ENCODE measurements at places on chromosomes 5 and 9.

- no peak for DNase-seq
These were observed 24.3 kb downstream of the NOTCH1 start for GRCh38 chr9:136521537-136521936.

- no peak for DNase-seq
These were observed 122.9 kb upstream of the SARDH start for GRCh38 chr9:133861086-133861485.

DNA sequence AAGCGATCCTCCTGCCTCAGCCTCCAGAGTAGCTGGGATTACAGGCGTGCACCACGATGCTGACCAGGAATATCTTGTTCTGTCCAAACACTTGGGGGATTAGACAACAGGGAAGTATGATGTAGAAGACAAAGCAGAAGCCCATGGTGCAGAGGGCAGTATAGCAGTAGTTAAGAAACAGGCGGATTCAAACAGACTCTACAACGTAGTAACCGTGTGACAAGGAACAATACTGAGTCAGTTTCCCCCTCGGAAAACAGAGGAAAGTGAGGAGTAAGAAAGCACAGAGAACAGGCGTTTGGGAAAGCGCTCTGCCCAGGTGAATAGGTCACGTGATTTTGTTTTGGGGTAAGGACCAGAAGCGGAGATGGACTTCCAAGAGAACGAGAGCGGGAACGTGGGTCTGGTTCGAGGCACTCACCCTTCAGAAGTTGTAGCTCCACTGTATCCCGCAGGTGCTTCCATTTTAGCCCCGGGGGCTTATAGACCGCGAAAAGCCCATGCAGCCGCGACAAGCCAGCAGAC lies 306 bp downstream of the TRUB2 start:
- DNase-seq, result no peak

- DNase-seq, result no peak
These were observed 1.5 kb upstream of the TMEM174 start for GRCh38 chr5:73171495-73171894.

- no peak for DNase-seq
These were observed 146.8 kb upstream of the SPEF2 start for GRCh38 chr5:35470866-35471265.

- DNase-seq, result no peak
These were observed 160.9 kb upstream of the NR3C1 start for GRCh38 chr5:143564417-143564816.

DNA sequence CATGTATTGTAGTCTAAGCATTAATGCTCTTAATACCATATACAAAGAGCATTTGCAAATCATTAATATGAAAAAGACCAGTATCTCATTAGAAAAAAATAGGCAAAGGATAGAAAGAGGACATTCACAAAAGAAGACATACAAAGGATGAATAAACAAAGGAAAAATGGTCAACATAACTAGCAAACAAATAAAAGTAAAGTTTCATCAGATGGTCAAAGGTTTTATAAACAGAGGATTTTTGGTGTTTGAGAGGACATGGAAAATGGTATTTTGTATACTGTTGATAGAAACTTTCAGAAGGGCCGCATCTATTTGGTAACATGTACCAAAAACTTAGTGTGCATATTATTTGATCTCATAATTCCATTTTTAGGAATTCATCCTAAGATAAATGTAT lies 414.8 kb downstream of the PIK3R1 start:
- no peak for DNase-seq

GRCh38 chr5:109328626-109329025 lies 81.1 kb downstream of the PJA2 start:
- no peak for DNase-seq

DNA sequence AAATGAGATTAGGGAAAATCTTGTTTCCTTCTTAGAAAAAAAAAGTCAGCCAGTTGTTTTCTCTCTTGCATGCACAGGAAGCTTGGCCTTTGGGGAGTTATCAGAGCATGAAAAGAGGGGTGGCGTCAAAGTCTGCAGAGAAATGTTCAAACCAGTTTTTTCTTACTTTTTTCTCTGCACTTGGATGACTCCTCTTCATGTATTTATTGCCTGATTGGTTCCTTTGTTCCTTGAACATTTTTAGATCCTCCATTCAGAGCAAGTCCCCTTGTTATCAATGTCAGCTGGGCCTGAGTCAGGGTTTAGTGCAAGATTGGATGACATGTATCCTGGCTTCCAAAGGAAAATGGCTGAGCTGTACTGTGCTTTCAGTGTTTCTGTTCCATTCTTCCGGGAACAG lies 392.6 kb upstream of the BRINP1 start:
- DNase-seq, result no peak

DNA sequence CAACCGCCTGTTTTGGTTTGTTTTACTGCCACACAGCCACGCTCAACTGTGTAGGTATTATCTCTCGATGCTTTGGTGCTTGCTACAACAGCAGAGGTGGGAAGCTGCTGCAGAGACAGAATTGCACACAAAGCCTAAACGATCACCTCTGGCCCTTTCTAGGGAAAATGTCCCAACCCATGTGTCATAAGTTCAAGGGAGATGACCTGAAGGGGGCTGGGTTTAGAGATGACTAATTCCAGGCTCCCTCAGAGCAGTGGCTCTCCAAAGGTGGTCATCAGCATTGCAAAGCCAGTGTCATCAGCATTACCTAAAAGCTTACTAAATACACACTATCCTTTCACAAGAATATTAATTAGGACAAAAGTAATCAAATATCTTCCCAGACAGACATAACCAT lies 10.9 kb downstream of the ZNF622 start:
- no peak for DNase-seq

DNA sequence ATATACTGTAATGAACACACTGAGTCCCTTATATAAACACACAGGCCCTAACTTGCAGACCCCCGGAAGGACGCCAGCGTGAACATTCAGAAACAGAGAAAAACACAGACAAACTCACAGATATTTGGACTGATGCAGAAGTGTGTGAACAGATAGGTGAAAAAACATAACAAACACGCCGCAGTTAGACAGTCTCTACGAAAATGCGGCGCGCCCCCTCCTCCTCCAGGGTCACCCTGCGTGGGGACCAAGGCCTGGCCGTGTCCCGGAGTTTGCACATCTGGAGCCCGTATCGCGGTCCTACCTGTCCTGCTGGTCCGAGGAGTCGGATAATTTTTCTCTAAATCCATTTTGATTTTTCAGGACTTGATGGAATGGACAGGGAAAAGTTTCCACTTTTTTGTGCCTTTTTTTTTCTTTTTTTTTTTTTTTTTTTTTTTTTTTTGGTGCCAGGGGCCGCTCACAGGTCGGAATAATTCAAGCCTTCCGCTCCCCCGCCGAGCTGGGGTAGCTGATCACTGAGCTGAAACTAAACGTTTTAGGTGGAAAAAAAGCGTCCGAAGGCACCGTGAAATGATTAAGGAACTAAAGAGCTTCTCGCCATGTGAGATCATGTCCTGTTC lies at the start of gene PAX5:
TSS of gene PAX5 (minus strand) at position 587 of the 623 bp plus-strand sequence. CDS start at position 350, 237 bp downstream.
- no peak for DNase-seq

GRCh38 chr5:107422494-107422893 lies 248.2 kb downstream of the EFNA5 start:
- no peak for DNase-seq

GRCh38 chr5:67807439-67807888 lies 408.1 kb upstream of the PIK3R1 start:
- no peak for DNase-seq

- no peak for DNase-seq
These were observed 160.9 kb downstream of the AUH start for GRCh38 chr9:91200692-91201336.

Measured in NCI-H1930 (cell line).